ENCODE measurements at places on chromosomes 4 and X.

DNA sequence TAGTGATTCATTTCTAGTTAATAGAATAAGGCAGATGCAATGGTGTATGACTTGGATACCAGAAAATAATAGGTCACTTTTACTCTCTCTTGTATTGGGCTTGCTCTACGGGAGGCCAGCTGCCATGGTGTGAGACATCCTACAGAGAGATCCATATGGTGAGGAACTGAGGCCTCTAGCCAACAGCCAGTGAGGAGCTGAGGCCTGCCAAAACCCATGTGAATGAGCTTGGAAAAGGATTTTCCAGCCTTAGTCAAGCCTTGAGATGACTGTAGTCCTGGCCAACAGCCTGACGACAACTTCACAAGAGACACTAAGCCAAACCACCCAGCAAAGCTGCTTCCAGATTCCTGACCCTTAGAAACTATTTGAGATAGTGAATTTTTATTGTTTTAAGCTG is 1300.2 kb downstream of the RAPGEF2 start:
- DNase-seq: no peak

GRCh38 chr4:6905516-6906445 is 3.8 kb upstream of the TBC1D14 start:
- no peak for DNase-seq

DNA sequence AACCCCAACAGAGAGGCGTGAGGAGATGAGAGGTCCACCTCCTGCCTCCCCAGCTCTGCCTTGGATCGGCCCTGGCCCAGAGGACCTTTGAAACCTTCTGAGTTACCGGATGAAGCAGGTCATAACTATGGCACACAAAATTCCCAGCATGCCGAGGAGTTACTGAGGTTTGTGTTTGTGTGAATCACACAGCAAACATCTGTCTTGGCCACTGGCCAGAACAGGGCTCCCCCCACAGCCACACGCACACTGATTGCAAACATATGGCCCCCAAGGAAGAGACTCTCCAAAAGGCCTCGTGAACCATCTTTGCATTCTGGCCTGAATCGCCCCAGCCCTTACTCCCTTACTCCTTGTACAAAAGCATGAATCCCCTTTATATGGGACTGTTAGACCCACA is 18.9 kb downstream of the RPS4X start:
- no peak for DNase-seq

DNA sequence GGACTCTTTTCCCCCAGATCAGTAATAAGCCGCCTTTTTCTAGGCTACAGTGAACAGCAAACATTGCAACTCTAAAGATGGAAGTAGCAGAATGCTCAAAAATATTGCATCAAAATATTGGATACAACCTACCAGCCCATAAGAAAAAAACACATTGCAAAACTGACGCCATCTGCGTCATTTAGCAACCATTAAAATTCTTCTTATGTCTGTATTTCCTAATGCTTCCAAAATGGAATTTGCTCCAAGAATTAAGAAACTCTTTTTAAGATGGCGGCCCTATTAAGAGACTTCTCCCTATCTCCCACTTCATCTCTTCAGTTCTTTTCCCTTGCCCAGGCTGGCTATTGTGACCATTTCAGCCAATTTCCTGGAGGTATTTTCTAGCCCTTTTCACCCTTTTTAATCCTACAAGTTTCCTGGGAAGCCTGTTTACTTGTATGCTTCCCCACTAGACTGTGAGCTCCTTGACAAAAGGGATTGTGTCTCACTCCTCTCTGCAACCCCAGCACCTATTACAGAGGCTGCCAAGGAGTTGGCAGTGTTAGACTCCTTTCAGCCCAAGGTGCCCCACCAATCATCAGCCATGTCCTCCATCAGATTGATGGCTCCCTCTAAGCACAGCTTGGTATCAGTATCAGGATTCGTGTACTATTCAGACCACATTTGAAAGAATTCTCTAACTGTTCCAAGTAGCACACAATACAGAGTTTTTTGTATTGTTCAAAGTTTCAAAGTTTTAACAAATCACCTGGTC is 4.4 kb downstream of the GPC3 start:
- DNase-seq: no peak

DNA sequence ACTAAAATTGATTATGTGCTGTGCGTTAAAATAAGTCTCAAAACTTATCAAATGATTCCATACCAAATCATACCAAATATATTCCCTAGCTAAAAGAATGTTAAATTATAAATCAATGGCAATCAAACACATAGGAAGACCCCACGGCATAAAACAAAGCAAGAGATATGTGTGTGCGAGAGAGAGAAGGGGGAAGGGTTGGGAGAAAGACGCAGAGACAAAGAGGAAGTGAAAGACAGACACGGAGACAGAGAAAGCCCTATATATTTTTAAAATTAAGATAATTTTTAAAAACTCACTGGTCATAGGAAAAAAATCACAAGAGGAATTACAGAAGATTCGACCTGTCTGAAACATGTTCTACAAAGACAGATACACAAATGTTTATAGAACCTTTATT is 371.4 kb downstream of the NLGN4X start:
- no peak for DNase-seq

DNA sequence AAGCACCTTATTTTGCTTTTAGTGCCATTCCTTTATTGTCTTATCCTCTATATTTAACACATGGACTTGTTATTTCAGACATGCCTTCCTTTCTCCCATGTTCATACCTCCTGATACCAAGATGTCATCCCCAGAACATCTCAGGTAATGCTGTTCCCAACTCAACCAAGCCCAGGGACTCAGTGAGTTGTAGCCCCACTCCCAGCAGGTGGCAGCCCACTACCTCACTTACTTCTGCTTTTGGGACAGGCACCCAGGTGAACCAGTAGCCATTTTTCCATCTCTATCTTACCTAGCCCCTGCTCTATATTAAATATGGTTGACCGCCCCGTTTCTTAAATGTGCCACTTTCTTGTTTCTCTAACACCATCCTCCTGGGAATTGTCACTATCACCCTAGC is 199.0 kb downstream of the DCHS2 start:
- DNase-seq: no peak

DNA sequence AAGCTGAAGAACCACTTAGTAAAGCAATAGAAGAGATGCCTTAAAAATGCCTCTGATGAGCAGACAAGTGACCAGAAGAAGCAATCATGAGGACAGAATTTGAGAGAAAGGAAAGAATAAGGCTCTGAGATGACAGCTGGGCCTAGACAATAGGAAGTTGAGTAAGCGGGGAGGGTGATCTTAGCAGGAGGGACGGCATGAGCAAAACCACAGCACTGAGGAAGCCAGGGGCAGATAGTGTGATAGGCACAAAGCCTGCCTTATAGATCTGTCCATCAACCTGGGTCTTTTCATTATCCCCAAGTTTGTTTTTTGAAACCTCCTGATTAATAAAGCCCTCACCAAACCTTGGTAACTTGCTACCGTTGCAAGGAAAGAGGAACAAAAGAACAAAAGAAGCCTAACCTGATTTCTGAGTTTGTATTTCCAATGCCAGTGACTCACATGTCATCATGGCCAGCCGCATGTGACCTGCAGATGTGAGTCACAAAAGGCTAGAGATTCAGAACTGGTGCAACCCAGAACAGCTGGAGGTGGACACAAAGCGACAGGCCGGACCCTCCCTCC is 55.7 kb upstream of the PPARGC1A start:
- no peak for DNase-seq

DNA sequence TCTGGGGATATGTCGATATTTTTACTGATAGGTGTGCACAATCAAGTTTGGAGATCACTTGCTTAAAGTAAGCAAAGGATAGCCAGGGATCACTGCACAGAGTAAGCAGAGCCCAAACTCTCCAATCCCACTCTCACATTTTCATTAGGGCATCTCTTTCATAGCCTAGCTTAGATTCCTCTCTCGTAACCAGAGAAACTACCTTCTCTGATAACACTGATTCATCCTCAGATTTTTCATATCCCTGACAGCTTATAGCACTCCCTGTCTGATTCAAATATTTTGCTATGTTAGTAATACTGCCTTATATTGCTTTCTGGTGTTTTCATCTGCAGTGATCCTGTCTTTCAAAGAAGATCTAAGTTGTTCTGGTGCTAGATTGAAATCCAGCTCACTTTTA is 123.7 kb downstream of the CBLL2 start:
- no peak for DNase-seq

DNA sequence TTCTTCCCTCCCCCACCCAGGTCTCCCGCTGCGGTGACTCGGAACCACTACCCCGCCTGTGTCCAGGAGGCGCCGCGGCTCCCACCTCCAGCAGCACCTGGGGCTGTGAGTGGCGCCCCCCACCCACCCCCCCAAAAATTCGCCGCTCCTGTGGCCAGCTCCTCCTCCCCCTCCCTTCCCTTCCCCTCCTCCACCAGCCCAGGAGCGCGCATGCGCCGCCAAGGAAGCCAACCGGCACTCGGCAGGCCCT is 278 bp downstream of the CLOCK start:
- no peak for DNase-seq
